Stimulated activated CD8-positive, alpha-beta memory T cell treated with anti-CD3 and anti-CD28 coated beads, Interleukin-4, amount 100 ng/mL, for 1 hour (primary cell): ENCODE measurements at places on chromosomes 6 and 20.

DNA sequence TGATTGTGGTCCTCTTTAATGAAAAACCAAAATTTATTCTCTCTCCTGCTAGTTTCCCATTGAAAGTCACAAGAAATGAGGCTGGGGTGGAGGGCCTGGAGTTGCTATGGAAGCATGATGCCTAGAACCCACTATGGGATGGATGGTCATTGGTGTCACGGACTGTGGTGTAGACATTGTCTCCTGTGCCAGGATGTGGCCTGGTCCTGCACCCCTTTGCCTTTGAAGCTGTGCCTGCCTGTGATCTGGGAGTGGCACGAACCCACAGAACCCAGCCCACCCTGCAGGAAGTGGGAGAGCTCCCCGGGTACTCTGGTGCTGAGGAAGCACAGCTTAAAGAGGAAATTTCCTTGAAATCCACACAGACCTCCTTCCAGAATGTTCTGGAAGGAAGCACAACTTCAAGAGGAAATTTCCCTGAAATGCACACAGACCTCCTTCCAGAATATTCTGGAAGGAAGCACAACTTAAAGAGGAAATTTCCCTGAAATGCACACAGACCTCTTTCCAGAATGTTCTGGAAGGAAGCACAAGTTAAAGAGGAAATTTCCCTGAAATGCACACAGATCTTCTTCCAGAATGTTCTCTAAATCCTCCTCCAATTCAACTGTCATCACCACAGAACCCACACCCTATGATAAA, 105.6 kb downstream of the CDH26 start:
- DNase-seq: no peak

GRCh38 chr6:161393839-161394364, 120.0 kb upstream of the AGPAT4 start:
- DNase-seq: peak; percentile 25

- DNase-seq: no peak
These were observed 767.8 kb downstream of the TFAP2A start for GRCh38 chr6:9647071-9647445.

DNA sequence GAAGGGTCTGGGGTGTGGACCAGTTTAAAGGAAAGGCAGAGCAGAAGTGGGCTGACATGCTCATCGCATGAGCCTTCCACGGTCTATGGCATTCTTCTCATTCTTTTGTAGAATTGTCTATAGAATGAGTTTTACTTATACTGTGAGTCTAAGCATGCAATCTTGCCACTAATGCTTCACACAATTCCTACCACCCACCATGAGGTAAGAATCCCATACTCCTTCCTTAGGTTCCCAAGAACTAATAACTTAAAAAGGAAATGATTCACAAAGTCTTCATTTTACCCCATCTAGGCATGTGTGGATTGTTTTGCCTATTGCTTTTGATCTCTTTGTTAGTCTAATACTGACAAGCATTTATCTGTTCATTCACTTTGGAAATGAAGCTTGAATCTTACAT, 195.2 kb downstream of the LY86 start:
- no peak for DNase-seq

GRCh38 chr20:2167112-2167511, 65.5 kb downstream of the STK35 start:
- no peak for DNase-seq

DNA sequence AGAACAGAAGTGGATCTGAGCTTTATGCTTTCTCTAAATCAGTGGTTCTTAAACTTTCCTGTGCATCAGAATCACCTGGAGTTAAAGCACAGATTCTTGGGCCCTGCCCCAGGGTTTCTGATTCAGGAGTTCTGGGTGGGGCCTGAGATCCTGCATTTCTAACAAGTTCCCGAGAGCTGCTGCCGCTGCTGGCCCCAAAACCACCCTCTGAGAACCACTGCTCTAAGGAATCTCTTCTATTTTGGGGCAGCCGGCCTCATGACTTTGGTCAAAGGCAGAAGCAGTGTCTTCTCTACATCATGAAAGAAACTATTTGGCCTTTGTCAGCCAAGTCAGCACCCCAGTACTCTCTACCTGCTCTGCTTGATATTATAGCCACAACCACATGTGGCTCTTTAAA, 42.1 kb upstream of the RIN2 start:
- no peak for DNase-seq

GRCh38 chr20:11917663-11918062, at the start of gene BTBD3:
Gene BTBD3, plus strand, starts transcription at chr20:11917893. Its CDS starts 383 bp downstream, at chr20:11918276.
- no peak for DNase-seq

- no peak for DNase-seq
These were observed 25.6 kb downstream of the ECT2L start for GRCh38 chr6:138821519-138821918.

DNA sequence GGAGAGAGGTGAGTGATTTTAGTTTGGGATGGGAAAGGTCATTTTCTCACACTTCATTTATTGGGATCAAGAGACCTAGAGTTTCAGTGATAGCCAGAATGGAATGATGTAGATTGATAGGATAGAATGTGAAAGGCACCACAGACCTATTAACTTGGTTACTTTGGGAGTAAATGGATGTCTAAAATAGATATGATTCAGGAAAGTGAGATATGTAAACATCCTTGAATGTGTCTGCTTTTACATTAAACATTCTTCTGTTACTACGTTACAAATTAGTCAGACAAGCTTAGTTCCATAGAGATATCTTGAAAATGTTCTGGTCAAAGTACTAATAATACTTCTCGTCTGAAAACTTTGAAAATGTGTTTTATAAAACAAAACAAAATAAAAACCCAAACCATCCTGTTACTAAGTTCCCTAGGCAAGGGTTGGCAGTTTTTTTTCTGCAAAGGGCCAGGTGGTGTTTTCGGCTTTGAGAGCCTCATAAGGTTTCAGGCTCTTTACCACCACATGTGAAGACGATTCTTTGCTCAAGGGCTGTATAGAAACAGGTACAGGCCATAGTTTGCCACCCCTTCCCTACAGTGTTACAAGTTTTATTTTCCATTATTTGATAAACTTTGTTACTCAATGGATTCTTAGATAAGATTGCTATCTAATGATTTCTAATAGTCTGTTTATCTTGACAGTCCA, 3.4 kb downstream of the CYB5R4 start:
- no peak for DNase-seq

GRCh38 chr20:22226849-22227700, 357.3 kb downstream of the FOXA2 start:
- no peak for DNase-seq
